ENCODE measurements at places on chromosomes 6 and 20. TPM values are rescaled to one million over a fixed set of nuclear protein-coding genes. Genes with fewer than 3 reads are reported as not detected.

DNA sequence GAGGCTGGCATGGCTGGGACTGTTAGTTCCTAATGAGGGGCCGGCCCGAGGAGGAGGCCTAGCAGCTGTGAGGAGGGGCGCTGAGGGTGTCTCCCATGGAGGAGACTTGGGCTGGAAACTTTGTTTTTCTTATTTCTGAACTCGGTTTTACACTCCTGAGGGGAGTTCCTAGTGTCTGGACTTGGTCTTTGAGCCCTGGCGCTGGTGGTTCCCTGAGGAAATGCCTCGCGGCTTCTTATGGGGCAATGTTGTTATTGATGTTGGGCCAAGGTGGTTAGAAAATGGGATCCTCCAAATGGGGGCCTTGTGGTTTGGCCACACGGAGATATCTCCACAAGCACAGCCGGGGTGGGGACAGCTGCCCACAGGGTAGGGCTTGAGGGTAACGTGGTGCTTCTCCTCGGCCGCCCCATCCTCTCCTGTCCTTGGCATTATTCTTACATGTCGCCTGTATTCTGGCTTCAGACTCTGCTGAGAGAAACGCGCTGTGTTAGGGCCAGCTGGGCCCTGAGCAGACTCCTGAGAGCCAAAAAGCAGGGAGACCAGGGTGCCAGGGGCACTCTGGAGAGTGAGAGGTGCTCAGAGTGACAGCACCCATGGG, 136.9 kb downstream of the FOXO3 start:
- no peak for DNase-seq

Gene KIFC1
- 43.8 TPM for polyA plus RNA-seq

DNA sequence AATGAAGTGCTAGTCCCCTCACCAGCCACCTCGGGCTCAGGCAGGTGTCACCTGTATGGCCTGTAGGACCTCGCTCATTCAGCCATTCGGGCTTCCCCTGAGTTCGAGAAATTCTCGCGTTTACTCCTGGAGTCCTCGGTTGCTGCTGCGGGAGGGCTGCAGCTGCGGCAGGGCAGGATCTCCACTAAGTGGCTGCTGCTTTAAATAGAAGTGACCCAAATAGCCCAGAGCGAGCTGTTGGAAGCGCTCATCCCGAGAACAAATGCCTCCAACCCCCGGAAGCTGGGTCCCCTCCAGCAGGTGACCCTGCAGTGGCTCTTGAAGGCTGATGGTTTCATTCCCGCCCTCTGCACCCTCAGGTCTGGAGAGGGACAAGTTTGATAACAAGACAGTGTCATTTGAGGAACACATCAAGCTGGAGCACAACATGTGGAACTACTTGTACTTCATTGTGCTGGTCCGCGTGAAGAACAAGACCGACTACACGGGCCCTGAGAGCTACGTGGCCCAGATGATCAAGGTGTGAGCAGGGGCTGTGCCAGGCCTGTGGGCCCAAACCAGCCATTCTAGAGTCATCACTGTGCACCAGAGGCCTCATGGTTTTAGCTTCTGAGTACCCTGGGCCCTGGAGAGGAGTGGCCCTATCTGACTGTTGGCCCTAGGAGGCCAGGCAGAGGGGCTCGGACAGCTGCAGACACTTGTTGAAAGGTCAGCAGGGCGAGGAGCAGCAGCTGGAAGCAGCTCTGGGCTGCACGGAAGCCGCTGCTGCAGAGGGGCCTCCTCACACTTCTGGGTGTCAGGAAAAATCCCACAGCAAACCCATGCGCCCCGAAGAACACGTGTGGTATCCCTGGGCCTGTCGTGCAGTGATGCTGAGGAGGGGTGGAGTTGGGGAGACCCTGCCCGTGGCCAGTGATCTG, 18.1 kb downstream of the UQCC2 start:
- no peak for DNase-seq

- no peak for DNase-seq
Measured at GRCh38 chr6:136095986-136096385, 154.1 kb downstream of the MTFR2 start.

GRCh38 chr6:156928972-156929371, 151.8 kb downstream of the ARID1B start:
- no peak for DNase-seq

DNA sequence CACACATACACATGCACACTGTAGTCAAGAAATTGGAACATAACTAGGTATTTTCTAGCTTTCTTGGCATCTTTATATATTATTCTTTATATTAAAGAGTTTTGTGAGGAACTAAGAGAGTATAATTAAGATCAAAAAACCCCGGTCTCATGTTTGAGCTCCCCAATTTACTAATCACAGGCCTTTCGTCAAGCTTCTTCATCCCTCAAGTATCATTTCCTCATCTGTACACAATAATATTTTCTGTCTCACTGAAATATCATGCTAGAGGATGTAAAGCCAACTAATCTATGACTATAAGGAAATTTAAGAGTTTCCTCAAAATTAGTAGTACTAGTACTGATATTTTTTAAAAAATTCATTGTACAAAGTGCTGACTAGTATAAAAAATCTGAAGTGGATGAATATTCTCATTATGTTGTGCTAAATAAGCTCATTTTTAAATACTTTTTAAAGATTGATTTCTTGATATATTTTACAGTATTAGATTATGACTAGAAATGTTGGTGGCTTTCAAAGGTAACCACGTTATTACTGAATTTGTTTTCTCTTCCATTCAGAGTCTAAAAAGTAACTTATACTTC, 28.0 kb downstream of the PEX3 start:
- DNase-seq = no peak

DNA sequence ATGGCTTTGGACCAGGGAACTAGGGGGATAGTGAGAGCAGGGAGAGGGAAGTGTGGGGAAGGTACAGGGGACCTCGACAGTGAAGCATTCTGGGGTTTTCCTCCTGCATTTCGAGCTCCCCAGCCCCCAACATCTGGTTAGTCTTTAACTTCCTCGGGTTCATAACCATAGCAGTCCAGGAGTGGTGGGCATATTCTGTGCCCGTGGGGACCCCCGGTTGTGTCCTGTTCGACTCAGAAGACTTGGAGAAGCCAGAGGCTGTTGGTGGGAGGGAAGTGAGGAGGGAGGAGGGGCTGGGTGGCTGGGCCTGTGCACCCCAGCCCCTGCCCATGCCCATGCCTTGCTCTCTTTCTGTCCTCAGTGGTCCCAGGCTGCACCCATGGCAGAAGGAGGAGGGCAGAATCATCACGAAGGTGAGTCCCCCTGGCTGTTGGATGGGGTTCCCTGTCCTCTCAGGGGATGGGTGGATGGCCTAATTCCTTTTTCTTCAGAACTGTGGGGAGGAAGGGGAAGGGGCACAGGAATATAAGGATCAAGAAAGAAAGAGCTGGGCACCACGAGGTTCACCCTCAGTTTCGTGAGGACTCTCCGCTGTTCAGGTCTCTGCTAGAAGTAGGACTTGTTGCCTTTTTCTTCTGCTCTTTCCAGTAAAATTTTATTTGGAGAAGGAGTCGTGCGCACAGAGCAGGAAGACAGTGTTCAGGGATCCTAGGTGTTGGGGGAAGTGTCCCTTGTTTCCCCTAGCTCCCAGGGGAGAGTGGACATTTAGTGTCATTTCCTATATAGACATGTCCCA, 4.2 kb downstream of the VEGFA start:
- DNase-seq = no peak

- no peak for DNase-seq
Measured at GRCh38 chr6:139354189-139354588, 20.3 kb downstream of the CITED2 start.

Gene SCRT2
- polyA plus RNA-seq = not detected

Gene PPIL4
- polyA plus RNA-seq = 69.4 TPM

Gene SLC22A3
- 24.9 TPM for polyA plus RNA-seq

Gene BPI
- 0.83 TPM for polyA plus RNA-seq

Gene PET117
- polyA plus RNA-seq = 10.6 TPM

DNA sequence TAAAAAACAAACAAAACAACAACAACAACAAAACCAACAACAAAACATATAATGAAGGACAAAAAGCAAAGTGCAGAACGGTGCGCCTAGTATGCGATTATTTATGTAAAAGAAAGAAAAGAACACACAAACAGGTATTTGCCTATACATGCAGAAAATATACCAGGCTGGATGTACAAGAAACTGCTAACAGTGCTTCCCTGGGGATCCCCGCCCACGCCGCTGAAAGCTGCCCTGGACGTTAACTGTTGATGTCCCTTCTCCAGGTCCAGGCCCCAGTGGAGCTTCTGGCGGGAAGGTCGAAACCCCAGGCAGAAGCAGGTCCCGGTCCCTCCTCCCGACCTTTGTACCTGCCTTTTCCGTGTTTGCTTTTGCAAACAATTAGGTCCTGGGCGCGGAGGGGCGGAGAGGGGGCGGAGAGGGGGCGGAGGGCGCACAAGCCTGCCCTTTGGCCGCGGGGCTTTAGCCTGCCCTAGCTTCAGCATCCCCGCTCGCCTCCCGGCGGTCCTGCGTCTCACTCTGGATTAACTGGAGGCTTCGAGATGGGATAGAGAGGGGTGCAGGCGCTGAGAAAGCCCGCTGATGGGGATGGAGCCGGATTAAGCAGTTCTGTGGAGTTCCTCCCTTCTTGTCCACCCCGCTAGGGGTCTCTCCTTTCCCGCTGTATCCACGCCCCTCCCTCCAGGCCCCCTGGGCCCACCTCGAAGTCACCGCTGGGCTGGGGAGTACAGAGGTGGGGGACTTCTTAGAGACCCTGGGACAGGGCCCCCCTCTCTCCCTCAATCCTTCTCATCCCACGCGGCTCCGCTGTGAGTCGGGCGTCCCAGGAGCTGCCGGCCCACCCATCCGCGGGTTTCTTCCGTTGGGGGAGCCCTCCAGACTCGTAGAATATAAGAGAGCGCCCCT, 8.2 kb upstream of the AHCY start:
- no peak for DNase-seq

- no peak for DNase-seq
Measured at GRCh38 chr6:108896111-108896661, 48.0 kb downstream of the ARMC2 start.

DNA sequence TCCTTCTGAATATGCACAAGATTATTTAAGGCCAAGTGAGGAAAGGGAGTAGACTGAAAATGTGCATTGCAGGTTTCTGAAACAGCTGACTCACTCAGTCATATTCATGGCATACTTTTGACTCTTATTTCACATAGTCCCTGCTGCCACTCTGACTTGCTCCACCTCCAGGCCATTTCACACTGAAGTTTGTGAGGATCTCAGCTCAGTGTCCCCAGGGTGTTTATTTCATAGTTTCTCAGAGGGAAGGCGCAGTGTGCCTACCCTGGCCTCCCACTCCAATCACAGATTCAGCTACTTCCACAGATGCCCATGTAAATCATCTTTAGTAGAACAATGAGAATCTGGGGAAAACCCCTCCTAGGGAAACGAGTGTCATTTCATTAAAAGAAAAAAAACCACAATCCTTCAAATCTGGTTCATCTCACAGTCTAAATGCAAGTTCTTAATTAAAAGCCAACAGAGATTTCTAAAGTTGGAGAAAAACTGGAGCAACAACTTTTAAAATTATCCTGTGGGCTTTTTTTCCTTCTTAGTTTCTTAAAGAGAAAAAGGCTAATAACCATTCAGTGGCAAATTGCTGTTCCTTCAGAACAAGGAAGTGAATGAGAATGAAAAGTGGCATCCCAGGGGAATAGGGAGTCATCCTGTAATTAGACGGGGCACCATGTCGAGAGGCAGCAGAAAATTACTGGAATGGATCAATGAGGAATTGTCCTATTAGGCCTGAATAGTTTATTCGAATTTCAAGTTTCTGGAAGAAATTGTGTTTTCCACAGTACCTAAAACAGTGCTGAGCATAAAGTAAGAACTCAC, 133.6 kb downstream of the TFAP2B start:
- DNase-seq = no peak

Gene TAB2
- polyA plus RNA-seq = 87.2 TPM

- DNase-seq = no peak
Measured at GRCh38 chr6:121032268-121033006, 301.8 kb downstream of the TBC1D32 start.
